Fibroblast of the aortic adventitia (primary cell): ENCODE measurements at places on chromosomes 12 and 14.

- DNase-seq, result peak; percentile 100
Observed at GRCh38 chr12:55973599-55974307, at the start of gene RAB5B. Gene RAB5B, plus strand, starts transcription at chr12:55974078. Its CDS starts 12,883 bp downstream, at chr12:55986961.

GRCh38 chr12:24328261-24328660 is 378.8 kb upstream of the SOX5 start:
- DNase-seq, result no peak

GRCh38 chr12:53053218-53054111 is 3.6 kb downstream of the TNS2 start:
- no peak for DNase-seq

DNA sequence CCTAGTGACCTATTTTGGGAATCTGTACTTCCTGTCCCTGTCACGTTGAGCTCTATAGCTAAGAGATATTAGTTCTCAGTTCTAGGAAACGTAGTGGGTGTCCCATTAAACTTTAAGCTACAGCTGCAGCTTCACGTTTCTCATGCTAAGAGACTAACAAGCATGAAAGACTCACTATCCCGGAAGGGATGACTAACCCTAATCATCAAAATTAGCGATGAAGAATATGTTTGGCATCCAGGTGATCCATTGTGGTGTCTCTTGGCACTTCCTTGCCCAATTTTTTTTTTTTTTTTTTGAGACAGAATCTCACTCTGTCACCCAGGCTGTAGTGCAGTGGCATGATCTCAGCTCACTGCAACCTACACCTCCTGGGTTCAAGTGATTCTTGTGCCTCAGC is 11.0 kb upstream of the LALBA start:
- DNase-seq, result no peak

DNA sequence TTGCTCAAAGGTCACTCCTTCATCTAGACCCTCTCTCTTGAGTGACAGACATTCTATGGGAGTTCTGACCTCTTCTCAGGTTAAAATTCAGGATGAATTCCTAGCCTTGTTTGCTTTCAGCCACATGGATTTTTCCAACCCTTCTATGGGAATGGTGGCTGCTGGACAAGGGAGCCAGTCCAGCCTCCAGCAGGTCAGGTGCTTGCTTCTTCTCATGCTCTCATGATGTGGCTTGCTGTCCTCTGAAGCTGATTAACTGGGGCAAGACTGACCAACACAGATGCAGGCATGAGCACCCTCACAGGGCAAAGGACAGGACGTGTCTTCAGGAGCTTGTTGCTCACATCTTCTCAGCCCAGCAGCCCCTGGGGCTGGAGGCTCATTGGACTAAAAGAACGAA is 97.2 kb upstream of the SLC35F4 start:
- no peak for DNase-seq

DNA sequence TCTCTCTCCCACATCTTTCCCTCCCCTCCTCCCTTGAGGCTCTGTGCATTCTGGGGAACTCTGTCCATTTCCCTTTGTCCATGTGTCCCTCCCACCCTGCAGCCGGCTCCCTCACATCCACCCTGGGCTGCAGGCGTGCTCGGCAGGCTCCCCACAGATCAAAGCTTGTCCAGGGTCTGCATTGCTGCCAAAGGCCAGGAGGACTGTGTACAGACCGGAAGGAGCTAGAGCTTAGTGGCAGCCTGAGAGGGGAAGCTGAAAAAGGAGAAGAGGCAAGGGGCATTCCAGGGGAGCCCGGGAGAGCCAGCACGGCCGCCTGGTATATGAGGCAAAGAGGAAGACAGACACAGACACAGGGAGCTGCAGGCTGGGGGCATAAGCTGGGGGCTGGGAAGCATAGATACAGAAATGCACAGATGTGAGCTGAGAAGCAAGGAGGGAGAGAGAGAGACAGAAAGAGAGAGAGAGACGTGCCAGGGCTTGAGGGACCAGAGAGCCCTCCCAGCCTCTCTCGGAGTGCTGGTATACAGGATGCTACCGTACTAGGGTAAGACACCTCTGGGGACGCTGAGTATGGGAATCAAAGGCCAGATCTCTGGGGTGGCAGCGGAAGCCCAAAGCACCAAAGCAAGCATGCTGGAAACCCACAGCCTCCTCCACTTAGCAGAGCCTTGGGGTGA is 3.3 kb downstream of the CD4 start:
- DNase-seq, result no peak

- DNase-seq, result no peak
Observed at GRCh38 chr12:4213471-4213870, 60.1 kb upstream of the CCND2 start.

DNA sequence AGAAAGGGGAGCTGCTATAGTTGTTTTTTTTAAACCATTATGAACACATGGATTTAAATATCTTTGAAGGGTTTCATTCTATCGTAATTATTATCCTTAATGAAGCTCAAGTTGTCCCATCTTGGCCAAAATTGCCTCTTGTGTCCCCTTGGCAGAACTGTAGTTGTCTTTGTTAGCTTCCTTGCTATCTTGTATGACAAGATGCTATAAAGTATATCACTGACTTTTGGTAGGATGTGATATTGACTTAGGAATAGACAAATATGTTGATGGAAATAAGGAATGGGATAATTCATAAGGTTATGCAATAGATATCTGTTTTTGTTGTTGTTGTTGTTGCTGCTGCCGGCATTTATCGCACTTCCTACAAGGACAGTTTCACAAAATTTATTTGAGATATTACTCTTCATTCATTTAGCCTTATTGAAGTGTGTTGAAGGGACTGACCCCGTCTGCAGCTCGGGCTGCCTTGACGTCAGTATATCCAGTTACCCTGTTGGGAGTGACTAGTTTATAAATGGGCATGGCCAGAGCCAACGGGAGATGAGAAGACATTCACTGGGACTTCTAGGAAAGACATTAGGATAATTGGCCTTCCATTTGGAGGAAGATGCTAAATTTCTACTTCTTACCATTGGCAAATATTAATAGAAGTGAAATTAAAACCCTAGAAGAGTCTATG is 26.1 kb upstream of the APOLD1 start:
- DNase-seq, result no peak

DNA sequence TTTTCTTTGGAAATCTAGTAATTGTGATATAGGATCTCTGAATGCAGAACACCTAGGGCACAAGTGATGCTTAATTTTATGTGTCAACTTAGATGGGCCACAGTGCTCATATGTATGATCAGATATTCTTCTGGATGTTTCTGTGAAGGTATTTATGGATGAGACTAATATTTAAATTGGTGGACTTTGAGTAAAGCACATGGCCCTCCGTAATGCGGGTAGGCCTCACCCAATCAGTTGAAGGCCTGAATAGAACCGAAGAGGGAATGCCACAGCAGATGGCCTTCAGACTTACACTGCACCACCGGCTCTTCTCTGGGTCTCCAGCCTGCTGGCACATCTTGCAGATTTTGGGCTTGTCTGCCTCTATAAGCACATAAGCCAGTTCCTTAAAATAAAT is 60.0 kb downstream of the ETV6 start:
- no peak for DNase-seq

DNA sequence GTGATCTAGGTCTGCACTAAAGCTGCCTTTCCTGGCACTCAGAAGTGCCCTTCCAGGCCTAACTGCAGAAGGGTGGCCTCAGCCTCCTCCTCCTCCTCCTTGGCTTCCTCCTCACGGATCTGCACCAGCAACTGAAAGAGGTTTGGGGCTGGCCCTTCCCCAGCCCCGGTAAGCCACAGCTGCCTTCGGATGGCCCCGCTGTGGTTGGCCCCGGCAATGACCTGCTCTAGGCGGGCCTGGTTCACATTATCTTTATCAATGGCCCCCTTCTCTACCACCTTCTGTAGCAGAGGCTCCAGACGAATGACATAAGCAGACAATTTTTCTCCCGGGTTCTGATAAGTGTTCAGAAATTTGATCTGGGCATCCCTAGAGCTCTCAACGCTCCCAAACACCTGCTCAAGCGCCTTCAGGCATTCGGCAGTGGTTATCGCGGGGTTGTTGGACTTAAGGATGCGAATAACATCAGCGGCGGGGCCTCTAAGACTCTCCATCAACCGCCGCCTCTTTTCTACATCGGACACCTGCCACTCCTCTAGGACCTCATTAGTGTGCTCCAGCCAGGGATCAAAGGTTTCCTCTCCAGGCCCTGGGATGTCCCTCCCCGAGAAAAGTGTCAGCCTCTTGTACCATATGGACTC is 1.5 kb downstream of the PNMA1 start:
- DNase-seq, result peak; percentile 25
